ENCODE measurements at places on chromosomes 7 and 10.

- DNase-seq: no peak
Measured at GRCh38 chr10:8975535-8975934, 921.0 kb downstream of the GATA3 start.

DNA sequence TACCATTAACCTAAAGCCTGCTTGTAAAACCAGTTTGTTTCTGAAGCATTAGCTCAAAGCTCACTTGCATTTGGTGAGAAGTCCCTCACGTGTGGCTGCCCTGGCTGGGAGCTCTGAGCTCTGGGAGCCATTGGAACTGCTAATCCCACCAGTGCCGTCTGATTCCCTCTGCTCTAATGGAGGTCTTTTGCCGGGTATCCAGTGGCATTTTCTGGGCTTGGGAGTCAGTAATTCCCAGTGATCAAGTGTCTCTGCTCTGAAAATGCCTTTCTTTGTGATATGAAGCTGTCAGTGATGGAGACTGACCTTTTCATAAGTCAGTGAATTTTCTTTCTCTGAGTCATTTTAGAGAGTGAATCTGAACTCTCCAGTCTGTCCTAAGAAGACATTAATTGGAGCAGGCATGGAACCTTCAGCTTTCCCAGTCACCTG, 36.9 kb upstream of the FAM20C start:
- DNase-seq: peak; percentile 56

- no peak for DNase-seq
Measured at GRCh38 chr10:30494558-30494957, 60.6 kb downstream of the MAP3K8 start.

DNA sequence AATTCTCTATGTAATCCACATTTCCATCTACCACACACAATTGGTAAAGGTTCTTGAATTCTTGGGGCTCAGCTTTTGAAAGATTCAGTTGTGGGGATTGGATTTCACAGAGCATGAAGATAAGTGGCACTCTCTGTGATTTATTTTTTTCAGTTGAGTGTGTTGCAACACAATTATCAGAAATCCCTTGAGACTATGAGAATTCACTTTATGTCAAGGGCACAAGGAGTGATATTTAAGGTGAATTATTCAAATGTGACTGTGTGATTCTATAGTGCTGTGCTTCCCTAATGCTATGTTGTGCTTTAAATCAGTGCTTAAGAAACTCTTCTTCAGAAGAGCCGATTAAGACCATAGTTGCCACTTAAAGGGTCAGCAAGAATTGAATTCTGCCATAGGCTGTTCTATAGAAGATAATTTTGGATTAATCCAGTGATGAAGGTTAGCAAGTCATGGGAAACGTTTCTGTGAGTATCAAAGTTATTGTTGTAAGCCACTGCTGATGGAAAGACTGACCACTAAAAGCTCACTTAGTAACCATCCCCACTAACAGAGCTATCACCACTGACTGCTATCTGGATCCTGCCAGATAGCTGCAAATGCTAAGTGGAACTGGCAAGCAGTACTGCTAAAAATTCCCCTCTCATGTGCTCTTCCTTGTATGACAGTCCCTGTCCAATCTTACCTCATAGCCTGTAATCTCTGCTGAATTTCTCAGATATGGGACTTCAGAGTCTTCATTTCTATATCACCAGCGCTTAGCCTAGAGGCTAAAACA, 134.0 kb upstream of the SEMA3D start:
- no peak for DNase-seq

- no peak for DNase-seq
Measured at GRCh38 chr10:101217450-101218281, 11.6 kb downstream of the LBX1 start.

GRCh38 chr10:60942788-60943315, 1.1 kb downstream of the RHOBTB1 start:
- peak; percentile 24 for DNase-seq

- no peak for DNase-seq
Measured at GRCh38 chr10:123459371-123460091, 206.6 kb upstream of the GPR26 start.

- no peak for DNase-seq
Measured at GRCh38 chr7:21023841-21024484, 237.3 kb upstream of the SP8 start.

GRCh38 chr7:91342346-91342745, 78.1 kb downstream of the FZD1 start:
- DNase-seq: no peak

DNA sequence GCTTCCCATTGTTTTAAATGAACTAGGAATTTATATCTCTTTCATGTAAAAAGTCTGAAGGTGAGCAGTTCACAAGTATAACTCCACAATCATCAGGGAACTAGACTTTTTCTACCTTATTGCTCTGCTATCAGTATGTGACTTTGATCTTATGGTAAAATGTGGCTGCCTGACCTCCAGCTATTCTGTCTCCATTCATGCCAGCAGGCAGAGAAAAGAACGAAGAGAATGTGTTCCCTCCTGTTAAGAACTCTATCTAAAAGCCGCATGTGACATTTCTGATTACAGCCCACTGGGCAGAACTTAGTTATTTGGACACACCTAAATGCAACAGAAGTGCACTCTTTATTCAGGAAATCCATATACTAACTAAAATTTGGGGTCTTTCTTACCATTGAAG, 102.8 kb upstream of the MBL2 start:
- DNase-seq: no peak

DNA sequence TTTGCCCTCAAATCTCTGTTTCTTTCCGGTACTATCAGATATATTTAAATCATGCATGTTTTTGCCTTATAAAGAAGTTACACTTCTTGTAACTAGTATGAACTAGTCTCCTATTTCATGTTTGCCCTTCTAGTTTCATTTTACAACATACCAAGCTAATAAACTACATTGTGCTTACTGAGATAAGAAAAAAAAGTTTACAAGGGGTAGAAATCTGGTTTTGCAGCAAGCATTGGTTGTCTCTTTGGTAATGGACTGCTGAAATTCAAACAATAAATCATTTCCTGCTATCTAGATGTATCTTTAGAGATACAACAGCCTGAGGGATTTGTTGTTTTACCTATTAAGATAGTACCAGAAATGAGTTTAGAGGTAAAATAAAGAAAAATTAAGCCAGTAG, 18.8 kb downstream of the PTTG1IP2 start:
- no peak for DNase-seq

- no peak for DNase-seq
Measured at GRCh38 chr7:3198316-3198715, 102.7 kb upstream of the SDK1 start.

GRCh38 chr10:71575934-71576801, 143.4 kb downstream of the C10orf105 start:
- DNase-seq: no peak

DNA sequence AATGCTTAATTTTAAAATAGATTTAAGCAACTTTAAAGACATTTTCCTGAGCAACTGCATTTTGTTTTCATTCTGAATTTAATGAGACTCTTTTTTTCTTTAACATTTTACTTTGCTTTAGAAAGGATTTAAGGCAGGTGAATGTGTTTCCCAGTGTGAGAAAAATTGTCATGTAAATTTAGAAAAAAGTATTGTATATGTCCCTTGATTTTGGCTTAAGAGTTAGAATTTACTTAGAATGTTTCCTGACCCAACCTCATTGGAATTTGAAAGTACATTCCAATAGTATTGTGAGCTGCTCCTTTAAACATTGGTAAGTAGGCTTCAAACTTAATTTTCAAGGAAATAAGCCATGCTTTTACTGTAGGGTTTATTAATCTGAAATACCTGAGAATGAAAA, 110.2 kb downstream of the PTEN start:
- DNase-seq: peak; percentile 7

- no peak for DNase-seq
Measured at GRCh38 chr10:1293636-1294435, 237.7 kb downstream of the WDR37 start.

GRCh38 chr7:117014673-117015133, 61.4 kb downstream of the ST7 start:
- peak; percentile 58 for DNase-seq

DNA sequence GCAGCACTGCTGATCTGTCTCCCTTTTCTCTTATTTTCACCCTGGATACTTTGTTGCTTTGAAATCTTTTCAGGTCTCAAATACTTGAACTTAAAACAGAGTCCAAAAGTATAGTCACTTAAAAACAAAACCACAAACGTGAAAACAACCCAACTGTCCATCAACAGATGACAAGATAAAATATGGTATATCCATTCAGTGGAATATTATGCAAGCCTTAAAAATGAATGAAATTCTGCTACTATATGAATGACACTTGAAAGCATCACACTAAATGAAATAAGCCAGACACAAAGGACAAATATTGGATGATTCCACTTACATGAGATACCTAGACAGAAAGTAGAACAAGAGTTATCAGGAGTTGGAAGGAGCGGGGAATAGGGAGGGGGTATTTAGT, 44.7 kb upstream of the EFCAB10 start:
- DNase-seq: no peak

DNA sequence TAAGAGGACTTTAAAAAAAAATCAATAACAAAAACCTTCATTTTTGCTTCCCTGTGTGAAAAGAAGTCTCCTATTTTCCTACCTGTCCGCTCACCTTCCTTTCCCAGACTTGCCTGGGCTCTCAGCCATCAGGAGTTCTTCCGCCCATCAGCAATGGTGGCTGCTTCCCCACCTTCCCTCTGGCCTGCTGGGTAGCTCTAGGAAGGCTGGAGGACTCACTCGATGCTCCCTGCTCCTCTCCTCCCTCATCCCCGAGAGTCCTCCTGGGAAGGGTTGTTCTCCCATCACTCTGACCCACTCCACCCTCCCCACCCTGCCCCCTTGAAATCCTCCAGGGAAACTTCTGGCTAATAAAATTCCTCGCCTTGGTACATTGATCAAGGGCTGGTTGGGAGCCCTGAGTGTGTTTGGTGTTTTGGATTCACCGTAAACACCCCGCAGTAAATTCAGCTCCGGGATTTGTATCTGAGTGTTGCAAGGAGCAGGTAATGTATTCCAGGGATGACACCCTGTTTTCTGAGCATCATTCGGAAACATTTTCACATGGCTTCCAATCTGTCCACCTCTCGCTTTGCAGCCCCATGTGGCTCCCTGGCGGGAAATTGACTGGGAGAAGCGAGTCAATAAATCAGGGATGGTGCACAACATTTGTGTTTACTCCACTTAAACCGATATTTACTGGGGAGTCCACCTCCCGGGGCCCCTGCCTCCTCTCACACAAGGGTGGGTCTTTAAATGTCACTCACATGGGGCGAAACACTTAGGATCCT, 126.4 kb upstream of the SDK1 start:
- no peak for DNase-seq

- no peak for DNase-seq
Measured at GRCh38 chr10:104892879-104893617, 252.0 kb downstream of the SORCS3 start.

- DNase-seq: no peak
Measured at GRCh38 chr7:81245353-81245752, 326.5 kb upstream of the SEMA3C start.

GRCh38 chr10:101545898-101546297, 42.2 kb downstream of the POLL start:
- DNase-seq: no peak

DNA sequence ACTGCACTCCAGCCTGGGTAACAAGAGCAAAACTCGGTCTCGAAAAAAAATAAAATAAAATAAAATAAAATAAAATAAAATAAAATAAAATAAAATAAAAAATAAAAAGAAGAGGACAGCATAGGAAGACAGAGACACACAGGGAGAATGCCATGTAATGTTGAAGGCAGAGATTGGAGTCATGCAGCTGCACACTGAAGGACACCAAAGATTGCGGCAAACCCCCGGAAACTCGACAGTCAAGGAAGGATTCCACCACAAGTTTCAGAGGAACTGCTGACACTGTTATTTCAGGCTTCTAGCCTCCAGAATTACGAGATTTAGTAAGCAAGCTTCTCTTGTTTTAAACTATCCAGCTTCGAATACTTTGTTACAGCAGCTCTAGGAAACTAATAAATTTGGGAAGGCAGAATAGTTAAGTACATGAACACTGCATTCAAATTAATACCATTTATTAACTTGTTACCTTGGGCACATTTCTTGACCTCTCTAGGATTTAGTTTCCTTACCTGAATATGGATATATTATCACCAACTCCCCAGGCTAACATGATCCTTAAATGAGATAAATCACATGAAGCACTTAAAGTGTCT, 9.5 kb downstream of the CPED1 start:
- no peak for DNase-seq

DNA sequence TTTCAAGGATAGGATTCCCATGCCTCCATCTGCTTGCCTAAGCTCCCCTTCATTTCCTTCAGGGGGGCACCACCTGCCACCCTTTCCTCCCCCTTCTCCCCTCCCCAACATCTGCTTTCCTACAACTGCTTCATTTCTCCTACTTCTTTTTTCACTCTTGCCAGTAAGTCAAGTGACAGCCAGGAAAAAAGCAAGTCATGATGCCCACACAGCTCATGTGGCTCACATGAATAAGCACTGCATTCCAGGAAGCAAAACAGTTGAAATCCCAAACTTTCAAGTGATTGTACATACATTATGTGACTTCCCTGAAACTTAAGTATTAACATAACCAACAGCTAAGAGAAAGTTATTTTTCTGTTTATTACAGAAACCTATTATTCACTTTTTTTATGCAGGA, 78.6 kb downstream of the TNS3 start:
- no peak for DNase-seq

DNA sequence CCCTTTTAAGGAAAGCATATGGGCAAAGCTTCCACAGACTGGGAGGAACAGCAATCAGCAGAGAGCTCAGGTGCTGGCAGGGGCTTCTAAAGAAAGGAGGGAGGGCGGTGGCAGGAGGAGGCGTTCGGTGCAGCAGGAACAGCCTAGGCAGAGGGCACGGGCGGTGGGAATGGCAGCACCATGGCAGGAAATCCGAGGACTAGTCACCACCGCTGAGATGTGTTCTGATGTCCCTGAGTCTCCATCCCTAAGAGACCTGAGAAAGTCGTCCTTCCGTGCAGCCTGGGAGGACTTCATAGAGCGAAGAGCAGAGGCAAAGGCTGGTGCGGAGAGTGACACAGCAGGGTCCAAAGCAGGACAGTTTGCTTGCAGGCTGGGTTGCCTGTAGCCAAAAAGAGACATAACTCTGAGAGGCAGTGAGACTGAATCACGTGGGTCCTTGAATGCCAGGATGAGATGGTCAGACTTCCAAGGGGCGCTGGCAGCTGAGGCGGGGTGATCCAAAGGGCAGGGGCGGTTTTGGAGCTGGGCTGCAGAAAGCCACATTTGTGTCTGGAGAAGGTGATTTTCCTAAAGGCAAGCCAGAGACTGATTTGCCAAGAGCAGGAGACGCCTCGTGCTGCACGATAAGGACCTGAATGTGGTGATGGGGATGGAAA, 35.8 kb upstream of the GRID1 start:
- DNase-seq: peak; percentile 42

Measured in AG08396 (cell line).